ENCODE measurements at places on chromosomes 5 and 9. TPM values are rescaled to one million over a fixed set of nuclear protein-coding genes. Genes with fewer than 3 reads are reported as not detected.

Gene TYRP1
- not detected for total RNA-seq

- H3K4me1 ChIP-seq: no peaks in the 10 kb centered on the region
- no peak overlapping the region for H3K4me3 ChIP-seq
- no peak for DNase-seq
- H3K27me3 ChIP-seq: no peaks in the 10 kb centered on the region
- H3K36me3 ChIP-seq: no peaks in the 10 kb centered on the region
Measured at GRCh38 chr5:65994117-65994786, 67.9 kb downstream of the ERBIN start.

DNA sequence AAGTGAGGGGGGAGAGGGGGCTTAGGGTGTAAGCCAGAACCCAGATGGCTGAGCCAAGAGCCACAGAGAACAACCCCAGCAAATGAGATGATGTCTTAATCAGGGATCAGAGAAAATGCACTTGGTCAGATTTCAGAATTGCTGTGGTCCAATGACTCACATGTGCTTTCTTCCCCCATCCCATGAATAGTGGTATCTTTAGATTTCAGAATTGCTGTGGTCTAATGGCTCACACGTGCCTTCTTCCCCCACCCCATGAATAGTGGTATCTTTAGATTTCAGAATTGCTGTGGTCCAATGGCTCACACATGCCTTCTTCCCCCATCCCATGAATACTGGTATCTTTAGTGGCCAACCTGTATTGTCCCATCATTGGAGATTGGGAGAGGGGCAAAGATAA is 59.9 kb downstream of the IRX2 start:
- no peak overlapping the region for H3K4me3 ChIP-seq
- H3K4me1 ChIP-seq: no peaks in the 10 kb centered on the region
- no peak overlapping the region for H3K27ac ChIP-seq
- H3K36me3 ChIP-seq: no peaks in the 10 kb centered on the region

Gene MTAP
- 25.1 TPM for total RNA-seq

DNA sequence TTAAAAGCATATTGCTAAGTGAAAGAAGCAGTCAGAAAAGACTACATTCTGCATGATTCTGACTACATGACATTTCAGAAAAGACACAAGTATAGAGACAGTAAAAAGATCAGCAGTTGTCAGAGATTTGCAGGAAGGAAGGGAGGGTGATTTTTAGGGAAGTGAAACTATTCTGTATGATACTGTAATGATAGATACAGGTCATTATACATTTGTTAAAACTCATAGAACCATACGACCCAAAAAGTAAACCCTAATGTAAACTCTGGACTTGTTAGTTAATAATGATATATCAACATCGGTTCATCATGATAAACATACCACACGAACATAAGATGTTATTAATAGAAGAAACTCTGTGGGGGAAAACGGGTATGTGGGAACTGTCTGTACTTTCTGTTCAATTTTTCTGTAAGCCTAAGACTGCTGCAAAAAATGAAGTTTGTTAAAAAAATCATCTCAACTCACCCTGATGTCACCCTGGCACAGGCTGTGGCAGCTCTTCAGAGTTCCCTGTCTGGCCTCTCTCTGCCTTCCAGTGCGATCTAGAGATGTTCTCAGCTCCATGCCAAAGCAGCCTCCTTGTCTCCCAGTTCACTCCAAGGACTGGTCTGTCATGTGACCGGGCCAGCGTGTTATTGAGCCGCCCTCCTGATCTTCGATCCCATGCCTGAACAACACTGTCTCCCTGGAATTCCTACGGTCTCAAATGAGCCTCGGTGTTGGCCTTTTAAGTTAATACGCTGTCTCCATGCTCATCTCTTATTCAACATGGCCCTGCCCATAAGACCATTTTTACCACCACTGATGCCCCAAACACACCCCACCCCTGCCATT is 35.4 kb downstream of the PRLR start:
- DNase-seq: no peak
- no peaks in the 10 kb centered on the region for H3K27me3 ChIP-seq
- H3K36me3 ChIP-seq: no peaks in the 10 kb centered on the region
- no peak overlapping the region for H3K4me3 ChIP-seq
- peak overlapping the region; percentile 11 for H3K27ac ChIP-seq
- H3K4me1 ChIP-seq: peaks cover 20% of the 10 kb centered on the region

GRCh38 chr9:71582347-71582746 is 186.0 kb downstream of the CEMIP2 start:
- no peak for DNase-seq
- H3K4me3 ChIP-seq: no peak overlapping the region
- no peak overlapping the region for H3K27ac ChIP-seq
- H3K4me1 ChIP-seq: no peaks in the 10 kb centered on the region
- H3K27me3 ChIP-seq: no peaks in the 10 kb centered on the region

Gene GFI1B
- total RNA-seq: not detected

Gene SLC25A25
- total RNA-seq: 31.4 TPM

DNA sequence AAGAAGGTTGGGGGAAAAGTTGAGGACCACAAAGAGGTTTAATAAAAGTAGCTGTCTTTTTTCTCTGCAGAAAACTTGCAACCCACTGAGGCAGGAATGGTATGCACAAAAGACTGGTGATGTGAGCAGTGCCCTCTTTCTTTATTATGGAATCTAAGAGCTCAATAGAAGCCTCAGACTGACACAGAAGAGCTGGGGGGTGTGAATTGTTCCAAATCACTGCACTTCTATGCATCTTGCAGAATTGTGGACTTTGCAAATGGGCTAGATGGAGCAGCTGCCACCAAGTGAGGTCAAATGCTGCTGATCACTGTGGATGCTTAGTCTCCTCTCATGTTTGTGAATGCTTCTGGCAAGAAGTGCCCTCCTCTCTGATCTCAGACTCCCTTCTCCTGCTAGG is 227.1 kb downstream of the ZSWIM6 start:
- H3K4me1 ChIP-seq: no peaks in the 10 kb centered on the region
- DNase-seq: no peak
- H3K36me3 ChIP-seq: no peaks in the 10 kb centered on the region

Gene NADK2
- 30.1 TPM for total RNA-seq

Gene LHX2
- not detected for total RNA-seq

DNA sequence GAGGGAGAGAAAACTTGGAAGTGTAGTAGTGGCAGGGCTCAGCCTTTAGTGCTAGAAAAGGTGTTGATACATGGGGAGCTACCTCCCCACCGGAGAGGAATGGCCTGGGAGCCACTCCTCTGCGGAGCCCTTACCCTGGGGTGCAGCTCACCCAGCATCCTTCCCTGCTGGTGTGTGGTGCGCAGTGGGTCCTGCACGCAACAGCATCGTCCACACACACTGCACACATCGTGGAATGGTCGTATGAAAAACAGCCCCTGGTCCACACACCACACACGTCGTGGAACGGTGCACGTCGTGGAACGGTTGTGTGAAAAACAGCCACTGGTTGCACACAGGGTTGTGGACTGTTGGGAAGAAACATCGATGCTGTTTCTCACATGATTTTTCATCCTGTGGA is 16.1 kb upstream of the AHRR start:
- peak; percentile 5 for DNase-seq
- no peaks in the 10 kb centered on the region for H3K36me3 ChIP-seq
- H3K4me1 ChIP-seq: peaks cover 10% of the 10 kb centered on the region
- H3K4me3 ChIP-seq: no peak overlapping the region

DNA sequence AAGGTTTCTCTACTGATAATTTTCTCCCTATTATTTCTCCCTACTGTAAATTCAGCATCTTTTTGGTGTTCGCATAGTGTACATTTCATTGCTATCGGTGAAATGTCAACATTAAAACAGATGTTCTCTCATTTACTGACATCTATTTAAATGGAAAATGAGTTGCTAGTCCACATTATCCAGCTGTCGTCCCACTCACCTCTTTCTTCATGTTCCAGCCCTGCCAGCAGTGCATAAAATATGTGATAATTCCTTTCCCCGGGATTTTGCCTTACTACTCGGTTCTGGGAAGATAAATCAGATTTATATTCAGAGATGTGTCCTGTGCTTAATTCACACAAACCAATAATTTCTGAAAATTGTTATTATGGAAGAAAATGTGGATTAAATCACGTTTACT is 155.8 kb downstream of the MYO10 start:
- H3K27ac ChIP-seq: no peak overlapping the region
- no peak overlapping the region for H3K4me3 ChIP-seq
- H3K36me3 ChIP-seq: peaks cover 10% of the 10 kb centered on the region
- H3K27me3 ChIP-seq: no peaks in the 10 kb centered on the region
- DNase-seq: no peak
- peaks cover 18% of the 10 kb centered on the region for H3K4me1 ChIP-seq

DNA sequence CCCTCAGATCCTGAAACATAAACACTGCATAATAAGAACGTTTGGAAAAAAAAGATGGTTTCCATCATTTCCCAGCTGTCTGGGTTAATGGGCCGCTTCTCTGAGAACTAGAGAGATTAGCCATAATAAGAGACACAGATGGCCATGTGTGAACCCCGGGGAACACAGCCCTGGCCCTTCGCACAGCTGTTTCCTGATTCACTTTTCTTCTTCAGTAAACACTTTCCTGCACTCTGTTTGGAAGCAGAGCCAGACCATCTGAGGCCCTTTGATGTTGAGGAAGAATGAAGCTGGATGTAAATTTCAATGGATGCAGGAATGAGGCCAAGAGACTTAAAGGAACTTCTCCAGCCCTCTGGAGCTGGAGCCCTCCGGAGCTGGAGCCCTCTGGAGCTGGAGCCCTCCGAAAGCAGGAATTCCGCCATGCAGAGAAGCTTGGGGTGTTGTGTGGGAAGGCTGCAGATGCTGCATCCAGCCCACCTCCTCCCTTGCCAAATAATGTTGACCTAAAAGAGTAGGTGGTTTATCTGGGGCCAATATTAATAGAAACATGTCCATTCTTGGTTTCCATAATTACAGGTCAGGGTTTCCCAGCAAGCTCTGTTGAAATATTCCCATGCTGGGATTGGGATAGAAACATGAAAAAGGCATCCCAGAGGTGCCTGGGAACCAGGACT is 218.9 kb downstream of the NXNL2 start:
- H3K4me3 ChIP-seq: no peak overlapping the region
- DNase-seq: no peak
- peaks cover 10% of the 10 kb centered on the region for H3K4me1 ChIP-seq
- H3K36me3 ChIP-seq: no peaks in the 10 kb centered on the region
- no peak overlapping the region for H3K27ac ChIP-seq

Gene PCDHGC3
- 9.6 TPM for total RNA-seq

DNA sequence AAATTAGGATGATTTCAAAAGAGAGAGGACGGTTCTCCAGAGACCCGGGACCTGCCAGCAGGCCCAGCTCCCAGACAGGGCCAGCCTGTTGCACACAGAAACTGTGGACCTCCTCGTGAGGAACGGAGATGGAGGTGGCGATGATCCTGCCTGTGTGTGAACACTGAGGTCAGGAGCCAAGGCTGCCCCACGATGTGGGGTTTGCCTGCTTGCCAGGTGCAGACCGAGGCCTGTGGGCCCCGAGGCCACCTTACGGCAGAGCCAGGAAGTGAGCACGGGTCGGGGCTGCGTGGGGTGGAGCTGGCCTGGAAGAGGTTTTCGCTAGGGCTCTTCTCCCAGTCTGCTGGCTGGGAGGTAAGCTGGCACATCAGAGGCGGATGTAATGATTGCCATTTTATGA is 4.3 kb downstream of the FAM163B start:
- DNase-seq: no peak
- peaks cover 11% of the 10 kb centered on the region for H3K27me3 ChIP-seq
- H3K4me1 ChIP-seq: peaks cover 6% of the 10 kb centered on the region

DNA sequence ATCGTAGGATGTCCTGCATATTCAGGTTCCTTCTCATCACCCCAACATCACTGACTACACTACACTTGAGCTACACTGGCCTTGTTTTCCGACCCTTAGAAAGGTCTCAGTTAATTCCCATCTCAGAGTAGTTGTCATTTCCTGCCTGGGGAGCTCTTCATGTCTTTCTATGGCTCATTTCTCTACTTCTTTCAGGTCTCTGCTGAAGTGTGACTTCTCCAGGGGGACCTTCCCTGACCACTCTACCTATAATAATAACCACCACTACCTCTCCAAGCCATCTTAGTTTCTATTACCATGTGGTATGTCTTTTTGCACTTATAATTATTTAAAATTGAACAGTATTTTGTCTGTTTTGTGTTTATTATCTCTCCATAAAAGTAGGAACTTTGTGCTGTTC is 113.2 kb downstream of the STARD4 start:
- H3K36me3 ChIP-seq: no peaks in the 10 kb centered on the region
- no peaks in the 10 kb centered on the region for H3K27me3 ChIP-seq
- H3K27ac ChIP-seq: no peak overlapping the region
- no peak overlapping the region for H3K4me3 ChIP-seq
- no peak for DNase-seq

- no peaks in the 10 kb centered on the region for H3K27me3 ChIP-seq
- no peaks in the 10 kb centered on the region for H3K36me3 ChIP-seq
- no peaks in the 10 kb centered on the region for H3K4me1 ChIP-seq
- H3K27ac ChIP-seq: no peak overlapping the region
- no peak for DNase-seq
Measured at GRCh38 chr5:88776692-88777091, 106.3 kb downstream of the MEF2C start.

Gene CNTFR
- 1.6 TPM for total RNA-seq

Gene UBAP1
- 18.9 TPM for total RNA-seq

DNA sequence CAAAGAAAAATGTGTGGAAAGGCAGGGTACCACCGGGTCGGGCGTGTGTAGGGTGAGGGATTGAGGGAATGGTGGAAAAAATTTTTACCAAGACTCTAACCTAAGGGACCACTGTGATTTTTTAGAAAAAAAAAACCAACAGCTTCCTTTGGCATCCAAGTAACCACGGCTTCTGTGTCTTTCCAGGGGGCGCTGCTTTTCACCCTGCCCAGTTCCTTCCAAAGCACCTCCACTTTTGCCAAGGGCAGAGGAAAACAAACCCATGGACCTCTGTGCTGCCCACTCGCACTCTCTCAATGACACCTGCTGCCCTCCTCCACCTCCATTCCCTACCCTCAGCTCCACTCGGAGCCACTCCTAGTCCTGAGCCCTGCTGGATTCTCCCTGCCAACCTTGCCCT is 381.0 kb downstream of the ENC1 start:
- no peak for DNase-seq
- no peaks in the 10 kb centered on the region for H3K27me3 ChIP-seq
- no peaks in the 10 kb centered on the region for H3K36me3 ChIP-seq

- H3K27ac ChIP-seq: no peak overlapping the region
- H3K4me3 ChIP-seq: no peak overlapping the region
- H3K27me3 ChIP-seq: no peaks in the 10 kb centered on the region
- no peak for DNase-seq
- H3K36me3 ChIP-seq: no peaks in the 10 kb centered on the region
Measured at GRCh38 chr9:133877327-133877726, 114.8 kb downstream of the VAV2 start.

Gene JADE2
- total RNA-seq: 28.0 TPM

Gene RNF38
- 14.0 TPM for total RNA-seq

- no peak for DNase-seq
- H3K4me1 ChIP-seq: no peaks in the 10 kb centered on the region
- H3K27me3 ChIP-seq: no peaks in the 10 kb centered on the region
- no peak overlapping the region for H3K4me3 ChIP-seq
- no peak overlapping the region for H3K27ac ChIP-seq
- no peaks in the 10 kb centered on the region for H3K36me3 ChIP-seq
Measured at GRCh38 chr5:170067152-170067551, 38.5 kb upstream of the FOXI1 start.

Data from body of pancreas (tissue), 4 donors.